ENCODE measurements at places on chromosomes 5 and 9. TPM values are rescaled to one million over a fixed set of nuclear protein-coding genes. Genes with fewer than 3 reads are reported as not detected.

The PCDHGA3 gene
- total RNA-seq = 5.1 TPM

The DNAH5 gene
- 0.12 TPM for total RNA-seq

The MPDZ gene
- total RNA-seq = 26.5 TPM

The ERP44 gene
- total RNA-seq = 16.5 TPM

The AFF4 gene
- total RNA-seq = 49.5 TPM

The ZNF622 gene
- 31.7 TPM for total RNA-seq

The BASP1 gene
- 83.3 TPM for total RNA-seq

The LRRTM2 gene
- total RNA-seq = under 0.01 TPM

The BTNL3 gene
- not detected for total RNA-seq

The HACD4 gene
- total RNA-seq = 1.3 TPM

The TPD52L3 gene
- not detected for total RNA-seq

The SLC36A3 gene
- not detected for total RNA-seq

The APBA1 gene
- total RNA-seq = 2.4 TPM

Data from cardiac ventricle fibroblast (primary cell).